ENCODE measurements at places on chromosomes 12 and 14.

DNA sequence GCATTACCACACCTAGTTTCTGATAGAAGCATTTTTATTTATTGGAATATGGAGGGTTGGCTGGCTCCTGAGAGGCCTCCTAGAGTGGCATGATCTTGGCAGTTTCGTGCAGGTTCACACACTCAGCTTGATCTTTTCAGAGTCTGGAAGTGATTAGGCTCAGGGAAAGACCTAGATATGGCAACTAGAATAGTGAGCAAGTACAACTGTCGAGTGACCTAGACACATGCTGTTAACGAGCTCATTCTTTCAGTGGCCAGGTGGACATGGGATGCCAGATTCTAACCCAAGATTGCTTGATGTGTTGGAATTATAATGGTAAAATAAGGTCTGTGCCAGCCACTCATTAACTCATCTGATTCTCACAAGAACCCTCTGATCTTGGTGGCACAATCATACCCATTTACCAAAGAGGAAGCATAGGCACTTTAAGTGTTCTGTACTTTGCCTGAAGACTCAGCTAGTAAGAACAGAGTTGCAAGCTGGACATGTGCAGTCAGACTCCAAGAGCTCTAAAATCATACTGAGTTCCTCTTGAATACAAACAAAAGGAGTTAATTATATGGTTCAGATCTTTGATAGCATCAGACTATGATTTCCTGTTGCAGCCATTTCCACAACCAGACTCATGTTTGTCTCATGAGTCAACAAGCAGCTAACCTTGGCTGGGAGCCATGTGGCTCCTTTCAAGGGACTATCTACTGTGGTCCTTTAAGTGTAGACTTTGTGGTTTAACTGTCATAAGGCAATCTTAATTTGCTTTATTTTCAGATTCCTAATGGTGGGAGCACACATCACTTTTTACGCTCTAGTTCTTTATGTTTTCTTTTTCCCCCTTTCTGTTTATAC is 144.2 kb downstream of the PLEKHA5 start:
- no peak overlapping the region for H3K4me3 ChIP-seq

- no peak for DNase-seq
- no peaks in the 10 kb centered on the region for H3K27me3 ChIP-seq
- H3K4me1 ChIP-seq: no peaks in the 10 kb centered on the region
Observed at GRCh38 chr12:27899151-27899661, 73.3 kb downstream of the PTHLH start.

- H3K27me3 ChIP-seq: no peaks in the 10 kb centered on the region
- no peaks in the 10 kb centered on the region for H3K4me1 ChIP-seq
- DNase-seq: no peak
- no peak overlapping the region for H3K27ac ChIP-seq
Observed at GRCh38 chr12:77980782-77981181, 150.1 kb downstream of the NAV3 start.

DNA sequence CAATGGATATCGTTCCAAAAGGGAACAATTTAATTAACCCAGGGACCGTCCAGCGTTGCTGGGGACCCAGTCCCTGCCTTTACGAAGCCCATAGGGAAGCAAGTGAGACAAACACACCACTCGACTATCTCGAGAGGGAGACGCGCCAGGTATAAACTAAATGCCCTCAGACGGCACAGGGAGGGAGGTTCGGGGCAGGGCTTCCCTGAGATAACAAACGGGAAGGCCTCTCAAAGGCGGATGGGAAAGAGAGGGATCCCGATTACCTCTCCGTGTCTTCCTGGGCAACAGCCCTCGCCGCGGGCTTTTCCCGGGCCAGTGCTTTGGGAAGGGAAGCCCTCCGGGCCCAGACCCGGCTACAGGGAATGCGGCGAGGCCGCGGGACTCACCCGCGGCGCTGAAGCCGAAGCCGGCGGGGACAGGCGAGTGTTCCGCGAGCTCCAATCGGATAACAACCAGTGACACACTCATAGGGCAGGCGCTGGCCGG is 390 bp downstream of the BRAP start:
- peak overlapping the region; percentile 68 for H3K4me3 ChIP-seq
- no peaks in the 10 kb centered on the region for H3K27me3 ChIP-seq
- peaks cover 7% of the 10 kb centered on the region for H3K4me1 ChIP-seq

DNA sequence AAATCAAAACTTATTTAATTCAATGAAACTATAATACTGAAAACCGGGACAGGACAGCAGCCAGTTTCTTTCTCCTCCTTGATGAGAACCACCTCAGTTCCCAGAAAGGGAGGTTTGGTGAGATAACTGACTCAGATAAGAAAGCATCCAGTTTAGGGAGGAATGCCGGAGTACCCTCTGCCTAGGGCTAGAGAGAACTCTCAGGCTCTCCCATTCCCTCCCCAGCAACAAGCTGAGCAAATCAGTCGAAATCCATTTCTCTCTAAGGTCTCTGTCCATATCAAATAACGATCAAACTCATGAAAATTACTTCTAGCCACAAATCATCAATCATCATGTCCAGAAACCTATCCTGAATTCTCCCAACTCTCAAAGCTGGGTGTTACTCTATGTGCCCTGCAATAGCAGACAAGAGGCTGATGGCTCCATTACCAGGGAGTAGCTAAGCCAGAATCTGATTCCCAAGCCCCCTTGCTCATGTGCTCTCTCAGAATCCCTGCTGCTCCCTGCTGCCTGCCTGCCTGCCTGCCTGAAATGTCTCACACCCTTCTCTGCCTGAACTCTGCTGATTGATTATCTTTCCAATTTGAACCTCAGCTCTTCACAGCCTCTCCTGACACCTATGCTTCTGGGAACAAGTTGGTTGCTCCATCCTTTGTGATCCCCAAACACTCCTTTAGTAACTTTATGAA is 49.4 kb downstream of the SLC25A47 start:
- H3K27me3 ChIP-seq: no peaks in the 10 kb centered on the region
- DNase-seq: no peak
- H3K27ac ChIP-seq: no peak overlapping the region
- H3K36me3 ChIP-seq: peaks cover 9% of the 10 kb centered on the region

- H3K4me3 ChIP-seq: no peak overlapping the region
- H3K36me3 ChIP-seq: no peaks in the 10 kb centered on the region
- no peaks in the 10 kb centered on the region for H3K27me3 ChIP-seq
- no peak overlapping the region for H3K27ac ChIP-seq
- no peak for DNase-seq
Observed at GRCh38 chr12:116166306-116166705, 111.2 kb downstream of the MED13L start.

DNA sequence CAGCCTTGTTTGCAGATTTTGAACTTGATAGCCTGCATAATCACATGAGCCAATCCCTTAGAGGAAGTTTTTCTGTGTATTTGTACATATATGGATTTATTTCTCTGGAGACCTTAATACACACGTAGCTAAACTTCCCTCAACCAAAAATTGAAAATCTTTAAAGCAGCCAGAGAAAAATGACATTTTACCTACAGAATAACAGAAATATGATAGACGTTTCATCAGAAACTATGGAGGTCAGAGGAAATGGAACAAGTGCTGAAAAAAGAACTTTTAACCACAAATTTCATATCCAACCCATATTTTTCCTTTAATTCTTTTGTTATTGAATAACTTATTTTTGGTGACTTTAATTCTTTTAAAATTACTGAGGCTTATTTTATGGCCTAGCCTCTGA is 177.7 kb downstream of the CCDC91 start:
- no peaks in the 10 kb centered on the region for H3K27me3 ChIP-seq
- H3K4me3 ChIP-seq: no peak overlapping the region
- H3K36me3 ChIP-seq: peaks cover 52% of the 10 kb centered on the region
- H3K27ac ChIP-seq: no peak overlapping the region
- H3K4me1 ChIP-seq: no peaks in the 10 kb centered on the region

DNA sequence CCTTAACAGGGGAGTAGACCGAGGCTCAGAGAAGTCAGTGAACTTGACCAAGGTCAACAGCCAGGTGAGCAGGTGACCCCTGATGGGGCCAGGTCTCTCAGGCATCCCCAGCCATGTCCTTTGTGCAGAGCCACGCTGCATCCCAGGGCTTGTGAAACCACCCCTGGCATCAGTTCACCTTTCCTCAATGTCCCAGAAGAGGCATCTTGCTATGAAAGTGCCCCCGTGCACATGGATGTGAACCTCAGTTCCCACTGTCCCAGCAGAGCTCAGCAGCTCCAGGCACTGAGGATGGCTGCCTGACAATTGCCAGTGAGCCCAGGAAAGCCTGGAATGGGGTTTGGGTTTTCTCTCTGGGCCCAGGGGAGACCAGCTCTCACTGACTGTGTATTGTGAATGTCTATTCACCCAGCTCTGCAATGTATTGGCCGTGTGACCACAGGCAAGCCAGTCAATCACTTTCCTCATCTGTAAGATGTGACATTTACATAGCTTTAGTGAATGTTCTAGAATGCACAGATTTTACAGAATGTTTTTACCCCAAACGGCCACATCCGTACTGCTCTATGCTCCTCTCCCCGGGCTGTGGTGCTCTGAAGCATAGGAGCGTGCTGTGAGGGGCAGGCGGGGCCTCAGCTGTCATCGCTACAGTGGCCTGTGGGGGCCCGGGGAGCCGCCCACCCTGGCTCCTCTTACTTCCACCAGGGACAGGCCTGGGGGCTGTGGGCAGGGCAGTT is 4.9 kb downstream of the CACNA2D4 start:
- no peaks in the 10 kb centered on the region for H3K36me3 ChIP-seq
- no peak overlapping the region for H3K4me3 ChIP-seq
- no peak overlapping the region for H3K27ac ChIP-seq

GRCh38 chr12:53097564-53098353 is at the start of gene IGFBP6:
IGFBP6 (plus strand) TSS chr12:53097667; CDS start chr12:53097718, 51 bp downstream.
- peak within 1 kb of the TSS; percentile 40 for H3K27ac ChIP-seq
- H3K36me3 ChIP-seq: no peaks in the 10 kb centered on the region
- H3K4me3 ChIP-seq: peak within 1 kb of the TSS; percentile 60
- H3K27me3 ChIP-seq: no peaks in the 10 kb centered on the region
- DNase-seq: peak; percentile 53

DNA sequence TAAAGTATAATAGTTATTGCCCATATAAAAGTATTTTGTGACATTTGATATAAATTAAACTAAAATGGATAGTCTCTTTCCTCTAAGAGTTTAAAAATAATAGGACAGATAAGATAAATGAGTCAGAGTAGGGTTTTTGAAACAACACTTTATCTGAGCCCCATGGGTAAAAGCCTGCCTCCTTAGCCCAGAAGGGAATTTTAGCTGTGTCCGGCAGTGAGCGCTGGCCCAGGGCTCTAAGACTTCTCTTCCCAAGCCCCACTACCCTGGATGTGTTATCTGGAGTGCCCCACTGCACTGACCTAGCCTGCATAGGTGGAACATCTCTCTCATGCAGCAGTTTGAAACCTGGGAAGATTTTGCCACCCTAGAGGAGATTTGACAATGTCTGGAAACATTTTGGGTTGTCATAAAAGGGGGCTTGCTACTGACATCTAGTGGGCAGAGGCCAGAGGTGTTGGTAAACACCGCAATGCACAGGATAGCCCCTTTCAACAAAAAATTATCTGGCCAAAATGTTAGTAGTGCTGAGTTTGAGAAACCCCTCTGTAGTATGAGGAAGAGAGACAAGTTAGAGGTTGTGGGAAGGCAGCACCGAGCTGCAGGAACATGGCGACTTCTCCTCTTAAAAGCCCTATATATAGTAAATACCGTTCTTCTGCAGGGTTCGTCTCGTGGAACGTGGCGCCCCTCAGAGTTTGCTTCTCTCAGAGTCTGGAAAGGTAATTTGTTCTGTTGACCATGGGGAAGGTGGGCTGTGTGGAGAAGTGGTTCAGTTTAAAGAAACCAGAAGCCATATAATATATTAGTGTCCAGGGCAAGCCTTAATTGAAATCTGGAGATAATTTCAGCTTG is 29.3 kb upstream of the ATF1 start:
- peaks cover 79% of the 10 kb centered on the region for H3K36me3 ChIP-seq
- H3K27ac ChIP-seq: no peak overlapping the region
- no peak overlapping the region for H3K4me3 ChIP-seq

DNA sequence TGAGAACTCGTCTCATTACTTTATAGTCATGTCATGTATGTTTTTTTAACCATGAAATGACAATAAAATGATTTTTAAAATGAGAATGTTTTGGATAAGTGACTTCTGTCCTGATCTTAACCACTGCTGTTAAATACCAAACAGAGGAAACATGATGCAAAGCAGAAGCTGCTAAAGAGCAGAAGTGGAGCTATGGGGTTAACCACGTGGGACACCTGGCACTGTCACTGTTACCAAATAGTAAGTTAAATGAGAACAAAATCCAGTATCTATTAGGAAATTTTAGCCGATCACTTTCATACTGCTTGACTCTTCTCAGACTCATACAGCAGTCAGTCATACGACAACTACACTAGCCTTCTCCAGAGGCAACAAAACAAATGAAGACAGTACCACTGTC is 82.4 kb downstream of the SCAF11 start:
- H3K36me3 ChIP-seq: peaks cover 30% of the 10 kb centered on the region
- no peak for DNase-seq
- no peaks in the 10 kb centered on the region for H3K4me1 ChIP-seq
- H3K27ac ChIP-seq: no peak overlapping the region
- H3K4me3 ChIP-seq: no peak overlapping the region

- no peaks in the 10 kb centered on the region for H3K36me3 ChIP-seq
- peaks cover 24% of the 10 kb centered on the region for H3K4me1 ChIP-seq
- H3K27ac ChIP-seq: peak overlapping the region; percentile 59
- H3K27me3 ChIP-seq: no peaks in the 10 kb centered on the region
- DNase-seq: no peak
- H3K4me3 ChIP-seq: no peak overlapping the region
Observed at GRCh38 chr12:47277972-47278448, 198.3 kb upstream of the AMIGO2 start.

GRCh38 chr14:71399057-71399487 is 491.8 kb downstream of the PCNX1 start:
- peak overlapping the region; percentile 50 for H3K27ac ChIP-seq
- H3K4me3 ChIP-seq: no peak overlapping the region
- no peaks in the 10 kb centered on the region for H3K36me3 ChIP-seq

GRCh38 chr12:68977335-68977734 is 44.4 kb upstream of the CPM start:
- H3K4me1 ChIP-seq: no peaks in the 10 kb centered on the region
- H3K4me3 ChIP-seq: no peak overlapping the region
- no peaks in the 10 kb centered on the region for H3K27me3 ChIP-seq
- H3K36me3 ChIP-seq: no peaks in the 10 kb centered on the region
- no peak overlapping the region for H3K27ac ChIP-seq

DNA sequence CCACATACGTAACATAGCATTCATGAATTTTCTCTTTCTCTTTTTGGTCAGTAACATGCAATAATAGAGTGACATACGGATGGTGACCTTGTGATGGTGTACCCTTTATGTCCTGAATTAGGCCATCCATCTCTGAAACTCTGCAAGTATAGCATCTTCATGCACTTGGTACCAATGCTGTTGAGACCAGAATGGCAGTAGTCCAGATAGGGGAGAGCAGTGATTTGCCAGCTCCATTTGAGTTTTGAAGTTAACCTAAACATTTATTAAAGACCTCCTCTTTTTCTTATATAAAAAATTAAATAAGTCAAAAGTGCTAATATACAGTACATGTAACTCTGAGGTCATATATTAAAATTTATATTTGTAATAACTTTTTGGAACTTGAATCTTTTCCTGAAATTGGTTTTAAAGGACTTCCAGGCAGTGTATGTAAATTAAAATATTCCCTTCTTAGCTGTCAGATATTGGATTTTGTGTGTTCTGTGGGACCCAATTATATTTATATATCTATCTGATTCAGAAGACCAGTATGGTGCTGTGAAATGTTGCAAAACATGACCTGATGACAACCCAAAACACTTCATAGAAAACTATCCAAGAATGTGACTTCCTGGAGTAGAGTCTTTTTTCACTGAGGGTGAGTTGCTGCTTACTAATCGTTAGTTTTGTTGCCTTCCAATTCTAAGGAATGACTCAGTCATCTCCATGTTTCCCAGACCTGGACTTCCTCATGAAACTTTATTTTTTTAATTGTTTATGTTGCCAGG is 3.5 kb downstream of the ELK3 start:
- DNase-seq: no peak
- H3K4me1 ChIP-seq: peaks cover 41% of the 10 kb centered on the region
- peak overlapping the region; percentile 60 for H3K4me3 ChIP-seq
- H3K36me3 ChIP-seq: no peaks in the 10 kb centered on the region

Measured in effector memory CD4-positive, alpha-beta T cell (primary cell).